HCT116 (cell line): ENCODE measurements at places on chromosomes 3 and 15.
A peak's percentile ranks its signal among the peaks of the same experiment; 100 is the strongest.

GRCh38 chr3:50336452-50337174, 4.0 kb downstream of the RASSF1 start:
- no peak for DNase-seq

- DNase-seq: no peak
Measured at GRCh38 chr3:62809369-62809768, 65.8 kb downstream of the CADPS start.

- no peak for DNase-seq
Measured at GRCh38 chr15:77611767-77612166, 20.9 kb downstream of the LINGO1 start.

DNA sequence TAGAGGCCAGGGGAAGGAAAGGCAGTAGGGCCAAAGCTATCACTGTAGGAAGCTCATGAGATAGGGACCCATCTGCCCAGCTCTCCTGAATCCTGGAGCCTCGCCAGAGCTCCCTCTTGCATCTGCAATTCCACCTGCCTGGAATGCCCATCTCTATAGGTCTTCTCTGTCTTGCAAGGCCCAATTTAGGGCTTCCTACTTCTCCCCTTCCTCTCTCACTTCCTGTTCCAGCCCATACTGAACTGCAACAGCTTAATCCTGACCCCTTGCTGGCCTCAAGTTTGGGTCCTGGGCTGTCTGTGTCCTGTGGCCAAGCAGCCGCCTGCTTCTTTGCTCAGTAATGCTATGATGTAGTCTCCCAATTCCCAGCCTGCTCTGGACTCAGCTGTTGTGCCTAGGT, 3.6 kb upstream of the PTPN23 start:
- DNase-seq: no peak

DNA sequence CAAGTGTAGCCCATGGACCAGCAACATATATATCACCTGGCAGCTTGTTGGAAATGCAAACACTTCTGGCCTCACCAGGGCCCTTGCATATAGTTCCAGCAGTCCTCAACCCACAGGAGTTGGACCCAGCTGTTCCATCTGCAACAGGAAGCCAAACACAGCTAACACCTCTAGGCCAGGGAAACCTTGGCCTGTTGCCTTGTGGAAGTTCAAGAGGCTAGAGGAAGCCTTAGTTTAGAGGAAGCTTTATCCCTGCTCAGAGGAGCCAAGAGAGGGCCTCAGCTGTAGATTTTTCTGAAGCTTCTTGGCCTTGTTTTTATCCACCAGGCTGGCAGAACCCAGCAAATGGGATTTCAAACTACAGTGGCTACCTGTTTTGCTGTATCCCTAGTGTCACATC, 11.4 kb downstream of the FHIT start:
- DNase-seq: no peak

DNA sequence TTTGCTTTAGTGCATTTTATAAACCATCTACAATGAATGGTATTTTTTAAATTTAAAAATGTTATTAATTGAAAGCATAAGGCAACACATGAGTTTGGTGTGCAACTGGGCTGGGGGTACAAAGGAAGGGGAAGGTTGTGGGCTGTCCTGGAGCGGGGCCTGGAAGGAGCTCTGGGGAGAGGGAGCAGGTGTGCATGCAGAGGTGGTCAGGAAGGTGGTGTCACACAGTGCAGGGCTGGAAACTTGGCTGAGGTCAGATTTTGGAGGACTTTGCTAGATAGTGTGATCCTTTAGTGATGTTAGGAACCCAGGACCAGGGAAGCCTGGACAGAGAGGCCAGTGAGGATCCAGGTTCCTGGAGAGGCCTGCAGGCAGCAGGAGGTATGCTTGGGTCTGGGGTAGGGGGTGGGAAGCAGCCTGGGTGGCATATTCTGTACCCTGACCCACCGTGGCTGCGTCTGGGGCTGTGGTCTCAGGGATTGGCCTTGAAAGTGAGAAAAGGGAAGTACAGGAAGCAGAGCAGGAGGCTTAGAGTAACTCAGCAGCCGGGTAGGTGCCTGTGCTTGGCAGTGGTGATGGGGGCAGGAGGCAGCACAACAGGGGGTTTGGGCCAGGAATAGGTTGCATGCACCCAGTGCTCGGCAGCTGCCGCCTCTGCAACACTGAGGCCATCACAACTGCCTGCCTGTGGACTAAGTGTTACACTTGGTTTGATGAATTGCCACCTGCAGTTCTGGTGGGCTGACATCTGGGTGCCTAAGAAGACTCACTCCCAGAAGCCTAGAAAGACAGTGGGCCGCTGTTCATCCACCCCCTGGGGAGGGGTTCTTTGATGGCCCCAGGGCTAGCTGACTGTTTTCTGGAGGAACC, 33.0 kb downstream of the KY start:
- no peak for DNase-seq

DNA sequence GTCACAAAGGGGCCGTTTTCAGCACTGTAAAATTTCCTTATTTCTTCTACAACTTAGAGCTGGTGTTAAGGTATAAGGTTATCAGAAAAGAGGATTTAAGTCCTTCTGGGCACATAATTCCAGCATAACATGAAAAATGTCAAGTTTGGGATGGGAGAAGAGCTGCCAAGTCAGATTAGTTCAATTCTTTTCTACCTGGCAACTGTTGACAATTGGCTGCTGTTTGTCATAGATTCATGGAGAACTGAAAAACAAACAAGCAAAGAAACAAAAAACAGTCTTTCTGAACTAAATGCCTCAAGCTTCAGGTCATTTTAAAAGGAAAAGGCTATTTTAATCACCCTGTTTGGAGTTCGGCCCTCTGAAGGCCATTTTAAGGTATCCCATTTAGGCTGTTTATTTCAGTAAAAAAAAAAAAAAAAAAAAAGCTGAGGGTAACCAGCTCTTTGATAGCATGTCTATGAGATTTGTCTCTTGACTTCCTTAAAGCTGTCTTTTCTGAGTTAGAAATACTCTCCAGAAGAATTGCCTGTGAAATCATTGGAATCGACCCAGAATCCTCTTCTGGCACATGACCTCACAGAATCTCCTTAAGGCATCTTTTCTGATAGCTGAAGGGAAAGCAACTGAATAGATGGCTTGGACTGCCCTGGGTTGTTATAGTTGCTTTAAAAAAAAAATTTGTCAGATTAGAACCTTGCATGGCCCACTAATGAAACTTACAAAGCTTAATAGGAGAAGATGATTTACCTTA, 173.3 kb downstream of the SEMA6D start:
- no peak for DNase-seq

GRCh38 chr3:135383301-135383700, 582.2 kb upstream of the PPP2R3A start:
- no peak for DNase-seq

- no peak for DNase-seq
Measured at GRCh38 chr15:44058126-44058525, 136.9 kb downstream of the FRMD5 start.

- peak; percentile 72 for DNase-seq
Measured at GRCh38 chr3:130820976-130821375, 72.9 kb upstream of the ATP2C1 start.

DNA sequence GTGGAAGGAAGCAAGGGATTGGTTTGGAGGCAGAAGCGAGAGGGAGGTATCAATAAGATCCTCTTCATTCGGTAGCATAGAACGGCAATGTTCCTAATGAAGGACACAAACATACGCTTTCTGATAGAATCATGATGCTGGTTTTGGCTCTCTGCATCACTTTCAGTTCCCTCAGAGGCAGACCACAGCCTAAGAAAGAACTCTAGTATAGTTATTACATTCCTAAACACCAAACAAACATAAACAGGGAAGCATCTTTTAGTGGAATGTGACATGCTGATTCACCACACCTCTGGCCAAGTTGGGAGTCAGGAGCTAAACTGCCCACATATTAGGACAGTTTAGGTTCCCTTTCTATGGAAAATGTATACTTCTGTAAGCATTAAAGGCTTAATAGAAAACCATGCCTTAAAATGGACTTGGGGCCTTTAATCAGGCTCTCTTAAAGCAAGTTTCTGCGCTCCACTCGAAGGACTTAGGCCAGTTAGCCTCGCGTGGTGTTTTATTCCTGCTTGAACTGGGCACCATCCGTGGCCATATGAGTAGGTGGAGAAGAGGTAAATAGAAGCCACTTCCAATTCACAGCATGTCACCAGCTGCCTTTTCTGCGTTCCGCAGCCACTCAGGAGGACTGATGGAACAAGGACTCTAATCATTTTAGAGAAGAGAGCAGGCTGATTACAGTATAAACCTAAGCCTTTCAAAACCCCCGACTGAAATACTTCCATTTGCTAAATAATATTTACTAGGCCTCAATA, 53.7 kb downstream of the CD47 start:
- DNase-seq: no peak

- DNase-seq: no peak
Measured at GRCh38 chr3:88784925-88785324, 322.5 kb upstream of the EPHA3 start.

- DNase-seq: no peak
Measured at GRCh38 chr3:171556148-171556547, 95.9 kb upstream of the TNIK start.

DNA sequence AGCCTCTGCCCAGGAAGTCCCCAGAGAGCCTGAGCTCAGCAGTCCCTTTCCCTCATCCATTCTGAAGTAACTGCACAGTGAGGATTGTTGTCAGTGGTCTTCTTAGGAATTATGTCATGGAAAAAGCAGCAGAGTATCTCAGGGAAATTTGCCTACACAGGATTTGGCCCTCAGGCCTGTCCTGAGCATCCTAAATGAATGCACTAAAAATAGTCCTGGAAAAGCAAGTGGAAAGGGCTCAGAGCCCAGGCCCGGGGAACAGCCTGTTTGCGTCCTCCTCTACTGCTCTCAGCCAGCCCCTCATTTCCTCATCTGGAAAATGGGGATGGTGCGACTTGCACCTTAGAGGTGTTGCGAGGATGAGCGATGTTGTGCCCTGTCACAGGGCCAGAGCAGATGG, 21.6 kb downstream of the LYSMD4 start:
- no peak for DNase-seq

DNA sequence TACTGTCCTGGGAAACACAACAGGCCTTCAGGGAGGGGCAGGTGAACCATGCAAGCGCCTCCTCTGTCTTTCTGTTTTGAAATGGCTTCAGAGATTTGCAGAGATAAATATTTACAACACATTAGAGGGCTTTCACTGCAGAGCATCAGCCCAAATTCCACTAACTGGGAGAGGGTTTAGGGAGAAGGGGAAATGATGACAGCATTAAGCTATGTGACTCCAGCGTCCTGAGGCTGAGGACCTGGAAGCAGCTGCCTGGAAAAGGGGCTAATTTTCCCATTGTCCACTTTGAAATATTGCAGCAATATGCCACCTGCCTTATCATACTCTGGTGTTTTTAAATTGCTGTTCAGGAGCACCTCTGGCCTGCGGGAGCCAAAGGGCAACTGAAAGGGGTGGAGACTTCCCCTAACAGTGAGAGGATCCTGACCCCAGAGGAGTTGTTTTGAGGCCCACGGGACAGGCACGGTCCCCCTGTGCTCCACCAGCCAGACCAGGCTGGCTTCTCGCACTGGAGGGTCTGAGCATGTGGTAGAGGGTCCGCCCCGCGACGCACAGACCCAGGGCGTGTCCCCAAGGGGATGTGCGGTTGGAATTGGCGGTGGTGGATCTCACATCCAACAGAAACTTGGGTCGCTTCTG, 110.6 kb downstream of the XXYLT1 start:
- no peak for DNase-seq

DNA sequence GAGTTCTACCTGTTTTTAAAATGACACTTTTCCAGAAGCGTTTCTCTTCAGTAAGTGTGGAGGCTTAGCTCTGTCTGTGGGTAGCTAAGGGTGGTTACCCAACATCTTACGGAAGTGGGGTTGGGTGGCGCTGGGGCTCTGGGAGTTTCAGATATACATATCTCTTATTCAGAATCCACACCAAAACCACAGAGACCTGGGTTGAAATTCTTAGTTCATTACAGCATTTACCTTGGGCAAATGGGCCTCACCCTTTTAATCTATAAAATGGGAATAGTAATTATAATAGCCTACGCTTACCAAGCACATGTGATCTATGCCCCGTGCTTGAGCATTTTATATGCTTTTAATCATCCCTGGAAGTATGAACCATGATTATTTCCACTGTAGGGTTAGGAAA, 9.4 kb downstream of the PTPRG start:
- DNase-seq: no peak

- DNase-seq: no peak
Measured at GRCh38 chr3:108602249-108602934, 12.9 kb downstream of the DZIP3 start.

DNA sequence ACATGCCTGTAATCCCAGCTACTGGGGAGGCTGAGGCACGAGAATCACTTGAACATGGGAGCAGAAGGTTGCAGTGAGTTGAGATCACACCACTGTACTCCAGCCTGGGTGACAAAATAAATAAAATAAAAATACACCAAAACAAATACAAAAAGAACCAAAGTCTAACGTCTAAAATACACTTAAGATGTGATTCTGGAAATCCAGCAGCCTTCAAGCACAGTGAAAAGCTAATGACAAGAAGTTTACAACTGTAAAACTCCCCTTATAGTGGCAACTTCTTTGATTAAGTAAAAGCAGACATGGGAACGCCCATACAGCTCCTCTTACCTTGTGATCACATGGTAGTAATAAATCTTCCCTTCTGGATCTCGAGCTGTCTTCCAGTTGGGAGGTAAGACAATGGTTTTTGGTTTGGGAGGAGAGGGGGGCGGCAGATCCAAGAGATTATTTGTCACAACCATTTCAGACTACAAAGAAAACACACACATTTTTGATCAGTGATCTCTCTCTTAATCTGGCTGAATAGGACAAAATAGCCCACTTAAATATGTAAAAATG, 62.8 kb downstream of the NBEAL2 start:
- no peak for DNase-seq

DNA sequence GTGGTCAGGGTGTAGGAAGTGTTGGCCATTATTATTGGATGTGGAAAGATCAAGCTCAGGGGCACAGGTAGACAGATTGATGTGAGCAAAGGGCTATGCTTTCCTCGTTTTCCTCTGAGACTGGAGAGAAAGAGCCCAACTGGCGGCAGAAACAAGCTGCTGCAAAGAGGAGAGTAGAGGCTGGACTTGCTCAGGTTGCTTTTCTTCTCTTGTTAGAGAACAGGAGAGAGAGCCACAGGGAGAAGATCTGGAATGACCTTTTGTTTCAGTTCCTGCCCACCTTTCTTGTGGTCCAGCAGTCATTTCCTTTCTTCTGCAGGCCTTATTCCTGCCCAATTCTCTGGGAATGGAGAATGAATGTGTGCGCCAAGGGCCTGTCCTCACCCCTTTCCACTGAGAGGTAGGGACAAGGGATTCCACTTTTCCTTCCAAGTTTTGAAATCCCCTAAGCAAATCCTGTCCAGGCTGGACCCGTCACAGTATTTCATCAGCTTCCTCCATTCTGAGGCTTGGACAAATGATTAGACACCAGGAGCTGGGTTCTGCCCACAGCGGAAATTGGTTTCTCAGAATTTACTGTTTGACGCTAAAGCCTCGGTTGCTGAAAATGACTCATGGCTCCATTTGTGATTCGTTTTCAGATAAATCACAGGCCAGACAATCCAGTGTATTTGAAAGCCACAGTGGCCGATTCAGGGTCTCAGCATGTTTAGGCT, 16.1 kb downstream of the ZNF80 start:
- DNase-seq: no peak

- no peak for DNase-seq
Measured at GRCh38 chr15:70576276-70576675, 187.1 kb downstream of the UACA start.

GRCh38 chr15:65945616-65946015, 76.3 kb downstream of the RAB11A start:
- no peak for DNase-seq

- DNase-seq: no peak
Measured at GRCh38 chr15:36465304-36465703, 114.1 kb upstream of the CDIN1 start.

- DNase-seq: no peak
Measured at GRCh38 chr3:151171145-151171757, 31.8 kb downstream of the GPR171 start.

GRCh38 chr15:49645277-49645676, 24.4 kb downstream of the DTWD1 start:
- DNase-seq: no peak

GRCh38 chr3:159828542-159828943, 160.1 kb upstream of the IL12A start:
- peak; percentile 35 for DNase-seq
